ENCODE measurements at places on chromosomes 13 and 19.

GRCh38 chr19:42246143-42246921 is 3.9 kb upstream of the GSK3A start:
- no peak for DNase-seq

GRCh38 chr13:78601874-78602560 is 1.3 kb downstream of the POU4F1 start:
- no peak for DNase-seq

- no peak for DNase-seq
Measured at GRCh38 chr19:55344444-55344843, 4.8 kb downstream of the KMT5C start.

DNA sequence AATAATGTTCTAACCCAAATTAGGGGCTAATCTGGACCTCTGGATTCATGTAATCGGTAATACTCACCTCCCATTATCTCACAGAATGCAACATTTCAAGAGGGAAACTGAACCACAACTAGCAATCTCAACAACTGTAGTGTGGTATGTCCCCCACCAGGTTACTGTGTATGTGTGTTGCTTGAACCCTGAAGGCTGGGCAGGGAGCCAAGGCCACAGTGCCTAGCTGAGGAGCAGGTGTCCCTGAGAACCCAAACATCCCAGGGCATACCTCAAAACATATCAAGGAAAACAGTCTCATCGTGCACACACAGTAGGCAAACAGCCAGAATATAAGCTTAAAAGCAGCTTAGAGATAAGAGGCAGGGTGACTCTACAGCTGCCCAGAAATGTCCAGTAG is 20.5 kb upstream of the NEK3 start:
- no peak for DNase-seq

GRCh38 chr19:50410109-50410508 is 8.6 kb upstream of the SPIB start:
- no peak for DNase-seq

GRCh38 chr13:95199896-95200295 is 101.4 kb downstream of the ABCC4 start:
- no peak for DNase-seq

DNA sequence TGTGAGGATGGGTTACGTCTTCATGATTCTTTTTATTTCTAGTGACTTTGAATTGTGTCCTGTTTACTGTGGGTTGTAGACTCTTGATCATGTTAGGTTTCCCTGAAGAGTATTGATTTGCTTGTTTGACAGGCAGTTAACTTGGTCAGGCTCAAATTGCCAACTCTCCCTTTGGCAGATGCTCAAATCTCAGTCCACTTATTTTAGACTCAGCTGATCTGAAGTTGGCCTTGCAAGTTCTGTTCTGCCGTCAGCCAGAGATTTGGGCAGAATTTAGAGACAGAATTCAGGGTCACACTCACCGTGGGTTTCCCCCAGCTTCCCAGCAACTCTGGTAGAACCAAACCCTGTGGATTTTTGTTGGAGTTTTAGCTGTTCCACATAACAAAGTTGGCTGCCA is 71.6 kb upstream of the TEX29 start:
- no peak for DNase-seq

DNA sequence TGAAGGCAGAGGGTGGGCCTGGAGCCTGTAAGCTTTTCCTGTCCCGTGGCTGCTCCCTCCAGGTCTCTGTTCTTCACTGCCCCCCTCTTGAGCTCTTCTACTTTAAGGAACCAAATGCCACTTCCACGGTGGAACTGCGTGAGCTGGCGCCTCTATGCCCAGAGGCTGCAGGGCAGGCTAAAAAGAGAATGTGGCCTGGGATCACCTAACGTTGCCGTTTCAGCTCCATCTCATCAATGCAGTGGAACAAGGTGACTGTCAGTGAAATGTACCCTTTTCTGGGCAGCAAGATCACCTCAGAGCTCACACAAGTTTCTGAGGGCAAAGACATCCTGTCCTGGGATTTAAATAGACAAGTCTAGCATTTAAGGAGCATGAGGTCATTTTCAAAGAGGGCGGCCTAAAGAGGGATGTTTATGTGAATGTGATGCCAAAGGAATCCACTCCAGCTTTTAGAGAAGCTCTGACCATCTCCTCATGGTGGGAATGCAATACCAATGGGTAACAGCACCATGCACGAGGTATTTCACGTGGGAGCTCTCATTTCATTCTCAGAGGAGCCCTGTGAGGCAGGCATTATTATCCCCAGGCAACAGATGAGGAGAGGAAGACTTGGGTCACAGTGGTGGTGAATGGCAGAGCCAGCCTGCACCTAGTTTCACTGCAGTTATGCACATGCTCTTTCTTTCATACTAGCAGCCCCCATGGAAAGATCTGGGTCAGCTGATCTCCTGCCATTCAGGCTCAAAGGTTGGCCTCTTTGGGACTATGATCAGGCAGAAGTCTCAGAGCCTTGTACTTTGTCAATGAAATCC is 39.3 kb downstream of the RGCC start:
- peak; percentile 63 for DNase-seq

- no peak for DNase-seq
Measured at GRCh38 chr13:70473907-70474306, 365.7 kb upstream of the KLHL1 start.
